ENCODE measurements at places on chromosomes 1 and 21.

GRCh38 chr1:26291939-26292338 is 12.1 kb downstream of the SH3BGRL3 start:
- no peak for DNase-seq

GRCh38 chr1:226457307-226457712 is 49.4 kb upstream of the PARP1 start:
- DNase-seq: no peak

DNA sequence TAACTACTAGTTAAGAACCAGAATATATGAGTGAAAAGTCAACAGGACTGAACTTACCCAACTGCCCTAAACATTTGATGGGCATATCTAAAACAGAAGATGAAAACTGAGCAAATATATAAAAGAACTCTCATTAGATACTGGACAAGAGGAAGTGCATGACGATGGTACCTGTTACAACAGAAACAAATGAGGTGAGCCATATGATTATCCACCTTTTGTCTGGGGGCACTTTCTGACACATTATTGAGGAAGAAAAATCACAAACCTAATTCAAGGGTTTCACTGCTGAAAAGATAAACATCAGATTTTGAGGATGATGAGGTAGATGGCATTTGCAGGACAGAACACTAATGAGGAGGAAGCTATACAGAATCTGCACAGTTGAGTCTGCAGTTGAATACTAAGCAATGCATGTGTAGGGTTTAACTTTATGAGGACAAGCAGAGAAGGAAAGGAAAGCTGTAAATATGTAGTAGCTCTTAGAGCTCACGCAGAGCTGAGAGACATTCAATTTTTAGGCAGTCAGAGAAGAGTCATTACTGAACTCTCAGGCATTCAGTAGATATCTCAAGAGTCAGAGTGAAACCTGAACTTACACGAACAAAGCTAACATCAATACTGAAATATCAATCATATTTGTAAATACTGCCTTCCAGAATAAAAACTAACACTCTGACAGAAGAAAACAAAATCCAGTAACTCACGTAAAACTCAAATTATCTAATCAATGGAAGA is 262.1 kb downstream of the AKT3 start:
- DNase-seq: no peak

DNA sequence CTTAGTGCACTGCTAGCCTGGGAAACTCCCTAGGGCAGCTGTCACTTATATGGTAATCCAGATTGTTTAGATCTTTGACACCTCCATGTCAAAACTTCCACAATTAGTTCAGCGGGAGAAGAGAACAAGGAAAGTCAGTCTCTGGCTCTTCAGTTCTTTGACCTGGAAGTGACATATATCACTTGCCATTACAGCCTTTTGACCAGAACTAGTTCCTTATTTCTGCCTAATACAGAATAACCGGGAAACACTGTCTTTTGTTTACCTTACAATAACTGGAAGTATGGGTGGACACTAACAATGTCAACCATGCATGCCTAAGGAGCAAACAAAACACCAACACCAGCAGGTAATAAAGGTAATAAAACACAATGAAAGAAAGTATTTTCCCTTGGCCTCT is 68.3 kb downstream of the C4BPA start:
- no peak for DNase-seq

- no peak for DNase-seq
Observed at GRCh38 chr1:53337499-53337898, 9.6 kb upstream of the LRP8 start.

DNA sequence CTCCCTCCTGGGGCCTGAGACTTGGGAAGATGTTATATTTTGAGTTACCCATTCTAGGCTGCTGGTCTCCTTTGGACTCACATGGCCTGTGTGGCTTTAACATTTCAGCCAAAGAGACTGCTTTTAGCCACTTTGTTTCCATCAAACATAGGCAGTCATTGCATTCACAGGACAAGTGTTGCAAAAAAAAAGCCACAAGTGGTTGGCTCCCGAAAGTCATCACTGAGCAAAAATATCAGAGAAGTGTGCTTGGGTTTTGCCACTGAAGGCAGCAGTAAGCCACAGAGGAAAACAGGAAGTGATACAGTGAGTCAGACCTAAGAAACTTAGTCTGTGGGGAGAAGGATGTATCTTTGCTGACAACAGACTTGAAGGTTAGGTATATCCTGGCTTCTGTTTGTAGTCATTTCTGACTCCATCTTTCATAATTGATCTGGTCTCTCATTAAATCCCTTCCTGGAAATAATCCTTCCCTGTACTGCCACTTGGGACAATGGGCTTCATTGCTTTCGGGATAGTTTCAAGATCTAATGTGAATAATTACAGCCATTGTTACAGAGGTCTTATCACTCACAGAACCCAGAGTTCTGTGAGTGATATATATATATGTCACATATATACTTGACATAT is 80.9 kb downstream of the COLGALT2 start:
- no peak for DNase-seq

DNA sequence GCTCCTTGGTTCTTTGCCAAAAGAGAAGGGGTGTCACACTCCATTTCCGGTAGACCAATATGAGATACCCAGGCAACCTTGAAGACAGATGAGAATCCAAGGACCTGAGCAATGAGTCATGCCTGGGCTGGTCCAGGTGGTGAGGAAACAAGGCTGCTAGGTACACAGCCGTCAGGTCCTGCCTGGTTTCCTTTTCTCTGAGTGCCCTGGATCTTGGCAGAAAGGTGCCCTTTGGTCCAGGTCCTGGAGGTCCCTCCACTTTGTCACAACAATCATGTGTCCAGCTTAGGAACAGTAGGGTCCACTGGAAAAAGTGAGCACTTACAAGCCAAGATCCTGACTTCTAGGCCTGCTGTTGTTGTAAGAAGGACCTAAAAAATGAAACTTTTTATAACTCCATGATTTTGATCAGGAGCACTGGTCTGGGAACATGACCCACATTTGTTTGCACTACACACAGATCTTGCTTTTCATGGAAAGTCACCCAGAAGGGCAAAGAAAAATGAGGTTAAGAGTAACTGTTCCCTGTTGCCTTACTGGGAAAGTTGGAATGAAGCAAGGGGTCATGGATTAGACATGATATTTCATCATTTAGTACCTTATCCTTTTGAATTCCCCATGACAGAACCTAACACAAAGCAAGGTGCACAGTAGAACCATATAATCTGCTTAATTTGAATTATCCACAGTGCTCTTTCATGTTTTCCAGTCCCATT is 94.7 kb downstream of the PAPPA2 start:
- no peak for DNase-seq

- DNase-seq: peak; percentile 40
Observed at GRCh38 chr1:63148825-63149645, 173.3 kb upstream of the FOXD3 start.

GRCh38 chr1:148379170-148379500 is 104.0 kb downstream of the PPIAL4G start:
- DNase-seq: no peak

GRCh38 chr1:209748620-209749019 is 7.2 kb upstream of the TRAF3IP3 start:
- no peak for DNase-seq

- DNase-seq: no peak
Observed at GRCh38 chr1:214515544-214516433, 35.6 kb downstream of the PTPN14 start.

GRCh38 chr1:152186556-152187285 is 27.7 kb upstream of the RPTN start:
- no peak for DNase-seq

GRCh38 chr21:25809013-25809412 is 74.2 kb downstream of the GABPA start:
- no peak for DNase-seq

DNA sequence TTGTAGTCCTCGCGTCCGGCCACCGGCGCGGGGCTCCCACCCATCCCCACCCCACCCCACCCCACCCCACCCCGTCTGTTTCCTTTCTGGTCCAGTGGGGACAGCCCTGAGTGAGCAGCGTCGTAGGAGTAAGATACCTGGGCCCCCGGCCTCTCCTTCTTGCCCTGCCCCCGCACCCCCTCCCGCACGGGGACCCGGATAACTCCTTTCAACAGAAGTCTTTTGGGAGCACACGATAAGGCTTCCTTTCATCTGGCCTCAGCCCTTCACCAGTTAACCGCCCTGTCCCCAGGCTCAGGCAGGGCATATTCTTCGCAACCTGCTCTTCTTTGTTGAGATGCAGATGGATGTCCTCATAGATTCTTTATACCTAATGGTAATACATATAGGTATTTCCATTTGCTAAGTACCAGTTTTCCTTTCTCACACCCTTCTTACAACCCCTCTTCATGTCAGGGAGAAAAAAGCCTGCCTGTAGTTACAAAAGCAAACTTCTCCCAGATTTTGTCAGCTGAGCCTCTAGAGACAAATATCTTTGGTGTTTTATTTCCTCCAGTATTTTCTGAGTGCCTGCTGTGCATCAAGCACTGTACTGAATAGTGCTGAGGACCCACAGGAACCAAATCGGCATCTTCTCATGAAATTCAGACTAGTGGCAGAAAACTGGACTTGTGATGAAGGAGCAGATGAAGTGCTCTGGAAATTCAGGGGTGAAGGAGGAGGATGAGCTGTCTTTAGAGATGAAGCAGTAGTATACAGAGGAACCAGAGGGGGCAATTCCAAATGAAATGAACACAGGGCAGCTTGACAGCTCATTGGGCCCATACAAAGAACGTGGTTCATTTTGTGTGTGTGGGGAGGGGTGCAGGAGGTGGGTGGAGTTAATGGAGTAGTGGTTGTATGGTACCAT is 33.6 kb downstream of the SLC2A1 start:
- no peak for DNase-seq

DNA sequence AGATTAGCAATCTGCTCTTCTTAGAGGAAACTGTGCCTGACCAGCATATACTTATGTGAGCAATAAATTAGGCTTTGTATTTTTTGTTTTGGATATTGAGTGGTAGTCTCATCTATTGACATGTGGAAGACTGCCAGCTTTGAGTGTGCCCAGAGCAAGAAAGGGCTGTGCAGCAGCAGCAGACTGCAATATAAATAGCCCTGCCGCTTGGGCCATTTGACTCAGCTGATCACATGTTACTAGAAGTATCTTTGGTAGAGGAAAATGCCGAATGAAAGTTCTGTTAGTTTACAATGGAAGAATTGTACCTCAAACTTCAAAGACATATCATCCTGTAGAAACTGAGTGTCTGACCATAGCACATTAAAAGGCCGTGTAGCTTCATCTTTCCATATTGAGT is 9.1 kb upstream of the PSMB2 start:
- DNase-seq: no peak

DNA sequence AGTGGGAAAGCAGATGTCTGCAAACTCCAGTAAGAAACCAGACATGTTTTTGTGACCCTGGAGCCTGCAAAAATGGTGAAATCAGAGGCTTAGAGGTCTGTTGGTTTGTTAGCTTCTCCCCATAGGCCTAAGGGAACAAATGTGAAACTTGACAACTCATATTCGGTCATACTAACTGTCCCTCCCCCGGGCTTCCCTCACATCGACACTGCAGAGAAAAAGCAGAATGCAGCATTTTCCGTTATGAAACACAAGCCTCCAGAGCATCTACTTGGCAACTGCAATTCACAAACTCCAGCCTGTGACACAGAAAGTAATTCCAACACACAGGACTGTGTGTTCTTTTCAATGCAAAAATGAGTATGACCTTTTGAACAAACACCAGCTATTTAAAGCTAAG is 3.7 kb downstream of the KCNA2 start:
- DNase-seq: no peak

DNA sequence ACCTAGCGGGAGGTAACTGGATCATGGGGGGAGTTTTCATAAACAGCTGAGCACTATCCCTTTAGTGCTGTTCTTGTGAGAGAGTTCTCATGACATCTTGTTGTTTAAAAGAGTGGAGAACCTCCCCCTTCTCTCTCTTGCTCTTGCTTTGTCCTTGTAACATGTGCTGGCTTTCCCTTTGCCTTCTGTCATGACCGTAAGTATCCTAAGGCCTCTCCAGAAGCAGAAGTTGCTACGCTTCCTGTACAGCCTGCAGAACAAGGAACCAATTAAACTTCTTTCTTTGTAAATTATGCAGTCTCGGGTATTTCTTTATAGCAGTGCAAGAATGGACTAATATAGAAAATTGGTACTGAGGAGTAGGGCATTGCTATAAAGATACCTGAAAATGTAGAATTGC is 515.6 kb downstream of the NEGR1 start:
- no peak for DNase-seq

- no peak for DNase-seq
Observed at GRCh38 chr1:101365186-101365585, 128.4 kb downstream of the S1PR1 start.

DNA sequence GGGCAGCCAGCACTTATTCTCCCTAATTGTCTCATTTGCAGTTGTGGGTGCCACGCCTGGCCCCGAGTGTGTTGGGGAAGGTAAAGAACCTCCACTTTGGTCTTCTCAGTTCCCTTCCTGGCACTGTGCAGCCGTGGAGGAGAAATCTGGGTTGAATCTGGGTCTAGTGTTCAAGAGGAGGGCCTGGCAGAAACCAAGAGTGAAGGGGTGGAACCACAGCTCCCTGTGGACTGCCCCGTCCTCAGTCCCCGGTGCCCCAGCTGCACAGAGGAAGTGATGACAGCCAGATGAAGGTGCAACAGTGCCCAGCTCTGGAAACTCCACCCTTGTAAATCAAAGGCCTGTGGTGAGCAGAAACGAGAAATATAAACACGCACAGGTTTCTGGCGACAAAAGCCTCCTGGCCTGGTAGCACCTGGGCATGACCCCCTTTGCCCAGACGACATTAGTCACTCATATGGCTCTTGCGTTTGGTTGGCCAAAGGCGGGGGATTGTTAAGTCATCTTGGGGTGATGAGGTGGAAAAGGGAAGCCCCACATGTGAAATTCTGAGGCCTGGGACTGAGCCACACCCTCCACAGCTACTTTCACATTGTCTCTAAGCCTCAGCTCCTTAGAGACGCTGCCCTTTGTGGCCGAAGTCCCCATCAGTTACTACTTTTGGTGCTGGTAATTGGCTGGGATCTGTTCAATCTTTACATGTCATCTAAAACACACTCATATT is 4.2 kb upstream of the ECE1 start:
- no peak for DNase-seq

DNA sequence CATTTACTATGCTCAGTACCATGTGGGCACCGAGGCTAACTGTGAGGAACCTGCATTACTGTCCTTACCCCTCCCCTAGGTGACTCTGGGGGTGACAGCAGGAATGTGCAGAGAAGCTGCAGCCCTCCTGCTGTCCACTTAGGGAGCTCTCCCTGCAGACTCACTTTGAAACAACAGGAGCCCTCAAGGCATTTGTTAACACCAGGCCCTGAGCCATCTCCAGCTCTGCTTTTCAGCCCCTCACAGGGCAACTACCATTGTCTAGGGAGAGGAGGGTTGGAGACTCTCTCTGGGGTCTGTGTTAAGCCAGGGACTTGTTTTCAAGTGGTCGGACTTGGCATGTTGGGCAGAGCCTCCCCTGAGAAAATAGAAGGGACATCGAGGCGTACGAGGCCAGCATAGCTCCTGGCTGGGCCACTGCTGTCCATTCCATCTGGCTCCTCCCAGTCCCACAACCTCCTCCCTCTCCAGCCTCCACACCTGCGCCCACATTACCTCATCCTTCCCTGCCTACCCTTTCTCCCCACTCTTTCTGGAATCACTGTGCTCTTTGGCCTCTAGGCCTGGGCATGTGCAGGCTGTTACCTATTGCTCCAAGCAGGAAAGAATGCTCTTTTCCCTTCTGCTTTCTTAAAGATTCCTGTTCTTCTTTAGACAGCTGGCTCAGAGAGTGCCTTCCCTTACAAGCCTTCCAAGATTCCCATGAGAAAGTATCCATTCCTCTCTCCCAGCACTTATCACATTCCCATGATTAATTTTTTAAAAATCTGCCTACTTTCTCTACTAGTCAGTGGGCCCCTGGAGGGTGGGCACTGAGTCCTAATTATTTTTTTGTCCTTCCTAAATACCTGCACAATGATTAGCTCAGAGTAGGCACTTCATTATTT is 102.7 kb upstream of the GCLM start:
- no peak for DNase-seq

- DNase-seq: no peak
Observed at GRCh38 chr1:213176341-213176740, 125.3 kb downstream of the RPS6KC1 start.

Data from NCI-H1694 (cell line).